ENCODE measurements at places on chromosomes 6 and 20.

DNA sequence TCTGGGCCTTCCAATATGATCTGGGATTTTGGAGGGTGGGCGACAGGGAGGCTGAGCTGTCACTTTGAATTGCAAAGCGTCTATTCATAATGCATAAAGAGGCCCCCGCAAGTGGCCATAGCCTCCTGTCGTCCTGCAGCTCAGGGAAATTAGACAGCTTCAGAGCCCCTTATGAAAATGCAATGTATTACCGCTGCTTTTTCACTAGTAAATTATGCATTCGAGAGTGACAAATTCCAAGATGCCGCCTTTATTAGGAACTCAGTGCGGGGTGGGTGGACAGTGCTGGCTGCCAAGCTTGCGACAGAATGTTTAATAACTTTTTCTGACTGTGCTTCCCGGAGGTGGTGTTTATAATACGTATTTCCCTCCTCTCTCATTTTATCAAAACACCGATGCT lies 168.5 kb downstream of the DHX35 start:
- DNase-seq: no peak

DNA sequence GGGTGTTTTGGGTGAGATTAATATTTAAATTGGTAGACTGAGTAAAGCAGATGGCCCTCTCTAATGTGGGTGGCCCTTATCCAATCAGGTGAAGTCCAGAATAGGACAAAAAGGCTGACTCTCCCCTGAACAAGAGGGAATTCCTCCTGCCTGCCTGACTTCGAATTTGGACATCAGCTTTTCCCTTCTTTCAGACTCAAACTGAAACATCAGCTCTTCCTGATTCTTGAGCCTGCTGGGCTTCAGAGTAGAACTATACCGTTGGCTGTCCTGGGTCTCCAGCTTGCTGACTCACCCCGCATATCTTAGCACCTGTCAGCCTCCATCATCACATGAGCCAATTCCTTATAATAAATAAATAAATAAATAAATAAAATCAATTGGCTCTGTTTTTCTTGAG lies 15.0 kb upstream of the TGM6 start:
- no peak for DNase-seq

GRCh38 chr6:20952699-20953474 lies 418.6 kb downstream of the CDKAL1 start:
- peak; percentile 28 for DNase-seq

DNA sequence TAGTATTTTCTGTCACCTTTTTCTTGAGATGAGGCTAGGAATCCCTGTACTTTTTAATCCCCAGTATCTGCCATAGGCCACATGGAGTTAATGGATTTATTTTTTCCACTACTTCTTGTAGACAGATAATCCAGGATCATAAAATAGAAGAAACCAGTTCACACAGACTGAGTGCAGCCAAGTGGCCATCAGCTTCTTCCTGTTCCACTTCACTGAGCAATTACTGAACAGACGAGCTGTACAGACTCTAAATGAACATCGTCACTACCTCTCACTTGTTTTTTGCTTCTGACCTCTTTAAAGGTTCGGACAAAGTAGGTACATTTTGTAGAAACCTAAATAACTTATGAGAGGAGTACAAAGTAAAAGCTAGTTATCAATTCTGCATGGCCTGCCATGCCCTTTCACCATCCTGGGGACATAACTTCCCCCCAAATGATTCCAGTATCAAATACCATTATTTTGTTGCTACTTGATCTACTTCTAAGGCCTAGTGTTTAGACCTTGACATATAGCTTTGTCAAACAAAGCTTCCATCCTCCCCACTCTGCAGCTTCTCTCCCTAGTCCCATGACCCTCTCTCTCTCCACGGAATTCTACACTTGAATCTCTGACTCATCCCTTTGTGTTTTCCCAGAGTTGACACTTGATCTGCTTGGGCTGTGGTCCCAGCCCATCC lies 34.4 kb upstream of the ARHGAP18 start:
- DNase-seq: peak; percentile 83

GRCh38 chr6:92427453-92427852 lies 991.9 kb downstream of the EPHA7 start:
- no peak for DNase-seq

- no peak for DNase-seq
These were observed 15.5 kb downstream of the RIPOR3 start for GRCh38 chr20:50675671-50676376.

GRCh38 chr6:40523505-40524172 lies 63.5 kb downstream of the LRFN2 start:
- DNase-seq: no peak

DNA sequence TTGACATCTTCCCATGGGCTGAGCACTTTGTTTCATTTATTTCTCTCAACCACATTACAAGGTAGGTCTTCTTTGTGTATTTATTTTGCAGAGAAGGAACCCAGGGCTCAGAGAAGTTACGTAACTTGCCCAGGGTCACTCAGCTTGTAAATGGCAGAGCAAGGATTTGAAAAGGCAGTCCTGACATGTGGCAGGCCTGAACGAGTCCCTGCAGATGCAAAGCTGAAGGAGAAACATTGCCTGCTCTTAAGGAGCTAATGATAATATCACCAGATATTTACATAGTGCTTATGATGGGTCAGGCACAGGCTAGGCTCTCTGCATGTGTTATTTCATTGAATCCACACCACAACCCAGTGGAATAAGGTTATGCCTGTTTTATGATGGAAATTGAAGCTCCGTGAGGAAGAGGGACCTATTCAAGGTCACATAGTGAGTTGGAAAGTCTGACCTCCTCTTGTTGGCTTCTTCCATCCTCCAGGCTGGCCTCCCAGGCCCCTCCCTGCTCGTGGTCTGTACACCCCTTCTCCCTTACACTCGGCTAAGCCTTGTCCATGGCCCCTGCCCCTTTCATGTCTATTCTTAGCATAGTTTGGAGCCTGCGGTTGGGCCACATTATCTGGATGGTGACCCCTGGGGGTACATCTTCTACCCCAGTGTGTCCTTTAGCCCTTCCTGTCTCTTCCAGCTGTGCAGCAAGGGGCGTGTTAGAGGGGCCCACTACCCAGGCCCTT lies 12.5 kb downstream of the MYH7B start:
- DNase-seq: no peak

- no peak for DNase-seq
These were observed 3.4 kb downstream of the SCUBE3 start for GRCh38 chr6:35216851-35217811.

GRCh38 chr6:32267035-32267434 lies 43.2 kb upstream of the NOTCH4 start:
- DNase-seq: no peak

DNA sequence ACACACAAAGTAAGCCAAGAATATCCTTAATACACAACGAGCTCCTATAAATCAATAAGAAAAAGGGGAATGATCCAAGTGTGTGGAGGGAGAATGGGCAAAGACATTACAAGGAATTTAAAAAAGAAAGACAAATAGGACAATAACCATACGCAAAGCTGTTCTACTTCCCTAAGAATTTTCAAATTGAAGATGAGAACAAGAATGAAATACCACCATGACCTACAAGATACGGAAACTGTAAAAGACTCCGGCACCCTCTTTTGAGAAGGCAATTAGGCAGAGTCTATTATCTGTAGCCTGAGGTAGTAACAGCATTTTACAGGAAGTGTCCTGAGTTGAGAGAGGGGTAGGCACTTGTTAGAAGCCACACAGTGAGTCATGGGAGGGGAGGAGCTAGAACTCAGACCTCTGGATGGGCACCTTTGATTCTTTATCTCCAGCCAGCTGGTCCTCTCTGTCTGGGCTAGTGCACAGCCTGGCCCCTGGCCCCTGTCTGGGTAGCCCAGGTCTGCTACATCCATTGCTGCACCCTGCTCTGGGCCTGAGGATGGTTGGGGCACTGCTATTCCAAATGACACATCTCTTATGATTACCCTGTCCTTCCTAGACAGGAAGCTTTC lies 15.3 kb downstream of the RSPO4 start:
- DNase-seq: no peak

GRCh38 chr6:135108692-135109091 lies 54.1 kb upstream of the HBS1L start:
- DNase-seq: no peak

- DNase-seq: no peak
These were observed 771 bp upstream of the PPP1R3G start for GRCh38 chr6:5084360-5084780.

DNA sequence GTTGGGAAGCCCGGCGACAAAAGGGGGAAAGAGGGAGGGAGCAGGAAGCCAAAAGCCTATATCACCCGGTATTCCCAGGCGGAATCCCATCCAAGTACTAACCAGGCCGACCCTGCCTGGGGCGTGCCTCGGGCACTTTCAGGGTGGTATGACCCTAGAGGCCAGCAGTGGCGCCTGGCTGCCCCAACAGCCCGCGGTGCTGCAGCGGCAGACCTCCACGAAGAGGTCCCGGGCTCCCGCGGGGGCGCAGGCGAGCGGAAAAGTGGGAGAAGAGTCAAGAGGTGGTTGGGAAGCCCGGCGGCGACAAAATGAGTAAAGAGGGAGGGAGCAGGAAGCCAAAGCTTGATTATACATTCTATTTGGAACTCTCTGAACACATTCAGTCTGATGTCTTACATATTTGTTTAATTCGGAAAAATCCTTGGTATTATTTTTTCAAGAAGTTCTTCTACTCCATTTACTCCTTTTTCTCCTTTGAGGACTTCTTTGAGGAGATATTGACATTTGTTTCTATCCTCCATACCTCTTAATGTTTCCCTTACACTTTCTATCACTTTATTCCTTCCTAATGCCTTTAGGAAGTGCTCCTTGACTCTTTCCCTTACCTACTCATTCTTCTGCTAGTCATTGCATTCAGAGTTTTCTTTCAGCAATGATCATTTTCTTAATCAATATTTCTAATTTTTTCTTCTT lies 11.5 kb downstream of the TREML4 start:
- no peak for DNase-seq

GRCh38 chr6:29861521-29862255 lies 34.1 kb downstream of the HLA-G start:
- no peak for DNase-seq

DNA sequence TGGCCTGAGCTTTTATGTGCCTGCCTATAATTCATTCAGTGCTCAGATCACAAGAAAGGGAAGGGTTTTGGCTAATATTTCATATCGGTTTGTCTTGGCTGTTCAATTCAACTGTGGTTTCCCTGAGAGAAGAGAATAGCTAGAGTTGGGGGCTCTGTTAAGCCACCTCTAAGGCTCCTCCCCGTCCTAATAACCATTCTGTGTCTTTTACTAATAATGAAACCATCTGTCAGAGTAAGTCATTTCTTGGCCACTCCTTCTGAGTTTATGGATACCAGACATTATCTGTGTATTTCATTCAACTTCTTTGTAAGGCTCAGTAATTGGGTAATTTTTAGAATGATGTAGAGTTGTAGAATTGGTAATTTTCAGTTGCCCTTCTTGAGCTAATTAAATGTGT lies 5.2 kb downstream of the STX11 start:
- no peak for DNase-seq

GRCh38 chr6:104705095-104705707 lies 154.5 kb downstream of the HACE1 start:
- peak; percentile 4 for DNase-seq

GRCh38 chr6:168116975-168117899 lies 38.2 kb upstream of the FRMD1 start:
- DNase-seq: no peak

GRCh38 chr6:88574031-88574430 lies 389.4 kb downstream of the RNGTT start:
- DNase-seq: no peak

- no peak for DNase-seq
These were observed 395.3 kb downstream of the GJA1 start for GRCh38 chr6:121830736-121831135.

GRCh38 chr20:37053230-37053950 lies 42.4 kb downstream of the RBL1 start:
- no peak for DNase-seq

Data from stromal cell of bone marrow (primary cell).